ENCODE measurements at places on chromosomes 7 and 10.

GRCh38 chr7:36760856-36761762, 36.8 kb upstream of the AOAH start:
- no peak for DNase-seq

DNA sequence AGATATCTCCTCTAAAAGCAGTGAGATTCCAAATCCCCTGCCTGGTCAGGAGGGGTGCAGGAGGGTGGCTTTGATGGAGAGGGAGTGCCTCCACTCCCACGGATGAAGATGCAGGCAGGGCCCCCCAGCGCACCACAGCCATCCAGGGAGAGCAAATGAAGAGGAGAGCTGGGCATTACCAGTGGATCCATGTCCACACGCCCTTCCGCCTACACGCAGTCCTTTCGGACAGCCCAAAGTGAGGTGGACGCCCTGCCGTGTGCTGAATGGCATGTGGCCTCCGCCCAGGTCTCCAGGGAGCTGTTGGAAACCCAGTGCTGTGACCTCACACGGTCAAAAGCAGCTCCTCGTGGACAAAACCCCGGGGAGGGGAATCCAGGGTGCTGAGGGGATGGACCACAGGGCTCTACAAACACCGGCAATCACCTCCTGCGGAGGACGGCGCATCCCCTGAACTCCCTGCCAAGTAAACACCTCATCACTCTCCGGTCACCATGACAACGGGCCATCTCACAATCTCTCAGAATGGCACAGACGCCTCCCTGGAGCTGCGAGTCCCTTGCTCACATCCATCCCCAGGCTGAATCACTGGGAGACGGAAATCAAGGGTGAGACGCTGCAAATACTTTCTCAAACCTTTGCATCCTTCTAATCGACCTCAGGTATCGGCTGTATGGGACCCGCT, 35.0 kb upstream of the DNAAF5 start:
- DNase-seq = no peak

- no peak for DNase-seq
Measured at GRCh38 chr7:149681274-149681673, 92.1 kb downstream of the ZNF467 start.

- no peak for DNase-seq
Measured at GRCh38 chr7:128271471-128271941, 30.4 kb downstream of the LEP start.

- no peak for DNase-seq
Measured at GRCh38 chr7:82726038-82726800, 282.6 kb upstream of the CACNA2D1 start.

GRCh38 chr7:142407939-142408570, 150.2 kb upstream of the PRSS58 start:
- DNase-seq = no peak

Data from stromal cell of bone marrow (primary cell).